HL-60 (cell line): ENCODE measurements at places on chromosomes 3 and 15.

- no peak for DNase-seq
Observed at GRCh38 chr15:75028991-75029377, 5.6 kb downstream of the PPCDC start.

DNA sequence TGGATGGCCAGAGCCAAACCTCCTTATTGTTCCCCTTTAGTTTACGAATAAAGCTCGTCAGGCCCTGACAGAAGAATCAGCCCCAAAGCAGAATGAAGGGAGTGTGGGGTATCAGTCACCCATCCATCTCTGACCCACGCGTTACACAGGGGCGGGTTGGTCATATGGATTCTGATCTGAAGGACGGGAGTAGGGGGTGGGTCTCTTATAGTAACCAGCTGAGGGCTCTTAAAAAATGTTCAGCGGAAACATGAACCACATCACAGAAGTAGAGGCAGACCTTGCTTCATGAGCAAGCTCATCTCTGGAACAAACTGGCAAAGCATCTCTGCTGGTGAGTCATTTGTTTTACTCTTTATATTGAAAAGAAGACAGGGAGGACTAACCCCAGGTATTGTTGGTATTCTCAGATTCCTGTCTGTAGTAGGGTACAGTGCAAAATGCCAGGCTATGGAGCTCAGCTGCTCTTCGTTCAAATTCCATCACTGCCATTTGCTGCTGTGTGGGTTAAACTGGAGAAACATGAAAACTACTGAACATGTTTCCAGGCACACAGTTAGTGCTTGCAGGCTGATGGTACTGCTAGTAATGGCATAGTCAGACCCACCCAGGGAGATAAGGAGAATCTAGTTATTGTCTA, at the start of gene CXCR6:
Gene CXCR6 (plus strand): TSS at position 258 of the 640 bp plus-strand sequence. CDS start 3,018 bp downstream, outside the sequence.
- no peak for DNase-seq

- no peak for DNase-seq
Observed at GRCh38 chr15:25801586-25802284, 61.4 kb downstream of the ATP10A start.

DNA sequence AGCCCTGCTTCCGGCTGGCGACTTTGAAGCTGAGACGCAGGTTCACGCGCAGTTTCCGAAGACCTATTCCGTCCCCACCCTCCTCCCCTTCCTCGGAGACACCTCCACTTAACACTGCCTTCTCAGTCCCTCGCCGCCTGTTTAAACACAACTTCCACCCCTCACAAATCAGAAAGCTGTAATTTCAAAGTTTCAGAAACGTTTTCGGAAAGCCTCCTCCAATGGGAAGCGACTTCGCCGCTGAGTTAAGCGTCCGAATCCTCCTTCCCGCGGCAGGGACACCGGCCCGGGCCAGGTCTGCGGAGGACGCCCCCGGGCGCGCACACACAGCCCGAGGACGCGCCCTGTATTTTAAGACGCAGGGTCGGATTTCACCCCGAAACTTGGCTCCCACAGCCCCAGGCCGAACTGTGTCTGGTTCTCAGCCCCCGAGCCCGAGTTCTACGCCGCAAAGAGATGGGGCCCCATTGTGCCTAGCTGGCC, 559 bp upstream of the LRRN1 start:
- DNase-seq, result no peak

- no peak for DNase-seq
Observed at GRCh38 chr3:1190569-1190968, 97.7 kb downstream of the CNTN6 start.

GRCh38 chr3:75983609-75984290, 198.4 kb upstream of the ZNF717 start:
- no peak for DNase-seq

GRCh38 chr3:72335458-72336095, 512.7 kb downstream of the SHQ1 start:
- no peak for DNase-seq

- no peak for DNase-seq
Observed at GRCh38 chr3:72591522-72592421, 256.5 kb downstream of the SHQ1 start.
